Inflammatory macrophage treated with lipopolysaccharide for 4 hours (primary cell): ENCODE measurements at places on chromosomes 4 and X.

DNA sequence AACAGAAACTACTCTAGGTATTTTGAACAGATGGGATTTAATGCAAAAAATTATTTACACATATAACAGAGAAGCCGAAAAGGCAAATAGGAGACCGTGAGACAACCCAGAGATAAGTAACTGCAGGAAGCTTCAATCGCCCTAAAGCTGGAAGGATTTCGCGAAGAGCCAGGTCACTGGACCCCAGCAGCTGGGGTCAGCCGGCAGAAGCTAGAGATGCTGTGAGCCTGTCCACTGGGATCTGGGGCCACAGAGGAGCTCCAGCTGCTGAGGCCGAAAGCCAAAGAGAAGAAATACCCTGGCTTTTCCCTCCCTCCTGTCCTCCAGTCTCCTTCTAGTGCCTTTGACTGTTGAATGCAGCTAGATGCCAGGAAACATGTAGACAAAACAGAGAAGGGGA is 192.8 kb upstream of the BCOR start:
- no peak for DNase-seq

- no peak for DNase-seq
Measured at GRCh38 chrX:154809939-154810665, 4.8 kb upstream of the MPP1 start.

DNA sequence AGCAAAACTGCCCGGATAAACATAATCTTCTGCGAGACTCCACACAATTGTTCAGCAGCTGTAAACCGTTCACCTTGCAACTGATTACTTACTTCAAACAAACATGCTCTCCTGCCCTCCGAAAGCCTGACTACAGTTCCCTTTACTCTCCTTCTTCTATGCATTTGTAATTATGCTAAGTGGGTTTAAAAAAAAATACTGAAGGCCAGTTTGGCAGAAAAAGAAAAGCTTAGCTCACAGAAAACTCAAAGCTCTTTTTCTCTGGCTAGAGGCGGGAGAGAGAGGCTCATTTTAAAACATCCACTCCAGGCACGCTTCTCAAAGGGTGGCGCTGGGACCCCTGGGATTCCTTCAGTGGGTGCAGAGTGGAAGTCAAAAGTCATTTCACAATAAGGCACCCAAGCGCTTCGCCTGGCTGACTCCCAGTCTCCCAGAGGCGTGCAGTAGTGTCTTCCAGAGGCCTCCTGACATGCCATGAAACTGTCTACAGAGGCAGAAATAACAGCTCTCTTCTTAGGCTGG is 1.9 kb downstream of the DHRSX start:
- peak; percentile 26 for DNase-seq

GRCh38 chrX:37815366-37815765 is 32.0 kb downstream of the DYNLT3 start:
- DNase-seq, result peak; percentile 46

DNA sequence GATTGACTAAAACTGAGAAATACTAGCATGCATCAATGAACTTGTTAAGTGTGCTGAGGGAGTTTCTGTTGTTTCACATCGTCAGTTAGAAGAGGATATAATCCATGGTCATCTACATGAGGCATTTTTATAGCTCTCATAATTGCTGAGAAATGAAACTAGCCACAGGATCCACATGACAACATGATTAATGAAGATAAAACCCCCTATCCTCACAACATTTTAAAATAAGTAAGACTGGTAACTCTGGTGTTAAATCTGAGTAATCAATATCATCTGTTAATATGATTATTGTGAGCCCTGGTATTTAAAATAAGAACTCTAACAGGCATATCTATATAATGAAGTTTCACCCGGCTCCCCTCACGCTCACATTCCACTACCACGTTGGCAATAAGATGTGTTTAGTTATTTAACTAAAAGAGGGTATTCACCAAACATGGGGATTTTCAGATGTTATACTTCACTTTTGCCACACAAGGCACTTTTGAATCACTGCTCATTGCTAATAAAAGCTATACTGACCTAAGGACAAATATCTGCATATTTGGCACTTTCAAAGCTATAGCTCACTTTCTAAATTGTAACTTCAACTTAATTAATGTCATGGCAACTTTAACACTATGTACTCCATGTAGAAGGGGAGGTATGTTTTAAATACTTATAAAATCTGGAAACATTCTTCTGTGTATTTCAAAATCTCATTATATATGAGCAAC is 6.7 kb downstream of the UNC5C start:
- peak; percentile 8 for DNase-seq

- no peak for DNase-seq
Measured at GRCh38 chr4:53764761-53765490, 173.6 kb upstream of the LNX1 start.

- DNase-seq, result no peak
Measured at GRCh38 chr4:74715706-74716435, 78.5 kb downstream of the BTC start.

GRCh38 chr4:65599340-65599739 is 70.9 kb downstream of the EPHA5 start:
- no peak for DNase-seq

- DNase-seq, result no peak
Measured at GRCh38 chr4:181761156-181761555, 482.0 kb upstream of the TENM3 start.

- no peak for DNase-seq
Measured at GRCh38 chr4:38046727-38047489, 86.7 kb downstream of the PTTG2 start.
